Sigmoid colon (tissue), 7 donors: ENCODE measurements at places on chromosomes 4 and X. TPM values are rescaled to one million over a fixed set of nuclear protein-coding genes. Genes with fewer than 3 reads are reported as not detected.

MGAT4D gene
- polyA plus RNA-seq = not detected

PLP1 gene
- 3.6 TPM for polyA plus RNA-seq

FGFR3 gene
- polyA plus RNA-seq = 14.0 TPM

GCNA gene
- 0.60 TPM for polyA plus RNA-seq

C4orf33 gene
- polyA plus RNA-seq = 37.2 TPM

ARHGEF38 gene
- 1.8 TPM for polyA plus RNA-seq

PROM1 gene
- polyA plus RNA-seq = 21.6 TPM

SUPT20HL1 gene
- polyA plus RNA-seq = not detected

APELA gene
- polyA plus RNA-seq = not detected

ADGRG4 gene
- polyA plus RNA-seq = not detected

TASL gene
- polyA plus RNA-seq = 1.8 TPM

FAM9B gene
- not detected for polyA plus RNA-seq

DACH2 gene
- 0.04 TPM for polyA plus RNA-seq

MAGEA10 gene
- polyA plus RNA-seq = not detected

SLC39A8 gene
- 44.5 TPM for polyA plus RNA-seq

ZDHHC9 gene
- 18.0 TPM for polyA plus RNA-seq

F8A2 gene
- not detected for polyA plus RNA-seq

SHROOM3 gene
- polyA plus RNA-seq = 63.6 TPM

EDA gene
- 0.82 TPM for polyA plus RNA-seq

SPANXN3 gene
- polyA plus RNA-seq = not detected

EMCN gene
- polyA plus RNA-seq = 3.1 TPM

BRS3 gene
- not detected for polyA plus RNA-seq

H2AZ1 gene
- 421 TPM for polyA plus RNA-seq
